ENCODE measurements at places on chromosomes 4 and X. TPM values are rescaled to one million over a fixed set of nuclear protein-coding genes. Genes with fewer than 3 reads are reported as not detected.

MAML3 gene
- 0.79 TPM for total RNA-seq

TMPRSS11E gene
- total RNA-seq = 9.2 TPM

TMSB15C gene
- 1.8 TPM for total RNA-seq

SYTL4 gene
- total RNA-seq = 0.77 TPM

HPGD gene
- 4.2 TPM for total RNA-seq

HDAC6 gene
- total RNA-seq = 33.2 TPM

DRD5 gene
- total RNA-seq = not detected

H2BW2 gene
- total RNA-seq = not detected

HTT-AS gene
- total RNA-seq = not detected
